Hair follicle dermal papilla cell (primary cell): ENCODE measurements at places on chromosomes 6 and 20. TPM values are rescaled to one million over a fixed set of nuclear protein-coding genes. Genes with fewer than 3 reads are reported as not detected.

IL17F gene
- total RNA-seq: not detected in 2 replicates

LGSN gene
- total RNA-seq: not detected in 2 replicates

CDSN gene
- total RNA-seq: not detected in 2 replicates

CENPW gene
- 1.1 and 1.6 TPM in 2 replicates for total RNA-seq

SPATS1 gene
- not detected in 2 replicates for total RNA-seq

BPIFB2 gene
- total RNA-seq: not detected in 2 replicates

ECT2L gene
- total RNA-seq: not detected in 2 replicates

CPNE5 gene
- 0.12 and 0.16 TPM in 2 replicates for total RNA-seq

ANKRD66 gene
- not detected in 2 replicates for total RNA-seq

GPR63 gene
- total RNA-seq: 1.2 and 1.9 TPM in 2 replicates

NKAIN4 gene
- 0.61 TPM in 1 of 2 replicates, not detected in the other for total RNA-seq

HLA-DMB gene
- total RNA-seq: 0.49 and 0.65 TPM in 2 replicates

ASIP gene
- total RNA-seq: 0.32 TPM in 1 of 2 replicates, not detected in the other

RAET1L gene
- total RNA-seq: not detected in 2 replicates

CST4 gene
- not detected in 2 replicates for total RNA-seq

SRC gene
- total RNA-seq: 37.4 and 41.1 TPM in 2 replicates

BTNL2 gene
- not detected in 2 replicates for total RNA-seq

AKAP7 gene
- total RNA-seq: 3.2 and 4.2 TPM in 2 replicates

ESR1 gene
- total RNA-seq: 4.0 and 4.1 TPM in 2 replicates

HUS1B gene
- total RNA-seq: 0.85 and 0.97 TPM in 2 replicates

TAGAP gene
- total RNA-seq: not detected in 2 replicates

DAAM2 gene
- total RNA-seq: 66.1 and 122 TPM in 2 replicates

MYLK2 gene
- under 0.01 and 0.12 TPM in 2 replicates for total RNA-seq

ATG5 gene
- 43.2 and 51.9 TPM in 2 replicates for total RNA-seq

SLC2A10 gene
- total RNA-seq: 71.3 and 107 TPM in 2 replicates

CABLES2 gene
- 2.1 and 2.3 TPM in 2 replicates for total RNA-seq

SCRT2 gene
- not detected in 2 replicates for total RNA-seq

BANF2 gene
- total RNA-seq: not detected in 2 replicates

OR12D3 gene
- total RNA-seq: not detected in 2 replicates

PROKR2 gene
- not detected in 2 replicates for total RNA-seq

XKR7 gene
- not detected in 2 replicates for total RNA-seq

LY86 gene
- total RNA-seq: not detected in 2 replicates

BPIFB1 gene
- total RNA-seq: not detected in 2 replicates

RNF8 gene
- 11.9 and 13.8 TPM in 2 replicates for total RNA-seq

TRIM31 gene
- not detected in 2 replicates for total RNA-seq

GGTLC1 gene
- total RNA-seq: not detected in 2 replicates

TREML1 gene
- total RNA-seq: not detected in 2 replicates

DNMT3B gene
- 1.7 and 1.8 TPM in 2 replicates for total RNA-seq

DEFB132 gene
- total RNA-seq: not detected in 2 replicates

LTB gene
- total RNA-seq: not detected in 2 replicates

TSPO2 gene
- total RNA-seq: not detected in 2 replicates

SLC32A1 gene
- total RNA-seq: not detected in 2 replicates

CBLN4 gene
- not detected in 2 replicates for total RNA-seq

PNLDC1 gene
- 0.81 and 1.2 TPM in 2 replicates for total RNA-seq

OR11A1 gene
- not detected in 2 replicates for total RNA-seq

TMEM200A gene
- total RNA-seq: 21.3 and 27.1 TPM in 2 replicates

MEI4 gene
- total RNA-seq: under 0.01 TPM in 2 replicates

MACROD2 gene
- 8.3 and 9.1 TPM in 2 replicates for total RNA-seq

LYRM4 gene
- total RNA-seq: 7.3 and 12.3 TPM in 2 replicates

B3GAT2 gene
- under 0.01 TPM in 1 of 2 replicates, not detected in the other for total RNA-seq
